G401 (cell line): ENCODE measurements at places on chromosomes 12 and 14. TPM values are rescaled to one million over a fixed set of nuclear protein-coding genes. Genes with fewer than 3 reads are reported as not detected.

GRCh38 chr14:103279142-103280025, 54.7 kb upstream of the EIF5 start:
- peak; percentile 5 for DNase-seq

DNA sequence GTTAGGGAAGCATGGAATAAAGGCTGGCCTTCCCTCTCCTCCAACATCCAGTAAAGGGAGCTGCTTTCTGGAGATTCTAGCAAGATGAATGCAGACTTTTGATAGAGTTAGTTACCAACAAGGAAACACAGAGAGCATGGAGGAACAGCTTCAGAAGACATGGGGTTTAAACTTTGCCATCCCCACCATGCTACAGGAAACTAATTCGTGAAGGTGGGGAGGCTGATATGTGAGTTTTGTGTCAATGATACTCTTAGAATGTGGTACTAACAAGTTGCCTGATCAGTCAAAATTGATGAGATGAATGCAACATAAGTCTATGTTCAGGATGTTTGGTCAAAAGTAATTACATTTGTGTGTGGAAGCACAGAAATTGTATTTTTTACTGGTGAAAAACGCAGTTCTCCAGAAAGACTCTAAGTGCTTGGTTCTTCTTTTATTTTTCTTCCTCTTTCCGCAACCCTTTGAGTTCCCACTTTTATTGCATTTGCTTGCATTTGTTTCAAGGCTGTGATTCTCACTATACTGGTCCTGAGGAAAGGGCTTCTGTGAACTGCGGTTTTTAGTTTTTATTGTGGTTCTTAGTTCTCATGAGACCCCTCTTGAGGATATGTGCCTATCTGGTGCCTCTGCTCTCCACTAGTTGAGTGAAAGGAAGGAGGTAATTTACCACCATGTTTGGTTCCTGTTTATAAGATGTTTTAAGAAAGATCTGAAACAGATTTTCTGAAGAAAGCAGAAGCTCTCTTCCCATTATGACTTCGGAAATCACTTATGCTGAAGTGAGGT, at the start of gene CLEC4A:
CLEC4A (plus strand) TSS at position 494 of the 789 bp plus-strand sequence; CDS start at position 756, 262 bp downstream.
- DNase-seq: no peak

- DNase-seq: no peak
These were observed 459.5 kb downstream of the RMST start for GRCh38 chr12:97921979-97922722.

DNA sequence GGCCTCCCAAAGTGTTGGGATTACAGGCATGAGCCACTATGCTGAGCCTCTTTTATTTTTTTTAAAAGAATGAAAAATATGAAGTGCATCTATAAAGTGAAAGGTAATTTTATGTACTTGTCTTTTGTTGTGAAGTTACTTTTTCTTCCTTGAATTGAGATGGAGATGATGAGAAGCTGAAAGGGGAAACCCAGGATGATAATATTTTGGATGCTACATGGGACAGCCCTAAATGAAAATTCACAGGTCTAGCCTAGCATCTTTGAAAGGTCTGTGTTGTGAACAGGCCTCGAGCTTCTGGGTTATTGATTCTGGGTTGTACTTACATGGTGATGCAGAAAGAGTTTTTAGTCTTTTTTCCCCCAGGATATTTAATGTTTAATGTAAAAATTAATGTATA, 14.6 kb downstream of the DIP2B start:
- no peak for DNase-seq

DNA sequence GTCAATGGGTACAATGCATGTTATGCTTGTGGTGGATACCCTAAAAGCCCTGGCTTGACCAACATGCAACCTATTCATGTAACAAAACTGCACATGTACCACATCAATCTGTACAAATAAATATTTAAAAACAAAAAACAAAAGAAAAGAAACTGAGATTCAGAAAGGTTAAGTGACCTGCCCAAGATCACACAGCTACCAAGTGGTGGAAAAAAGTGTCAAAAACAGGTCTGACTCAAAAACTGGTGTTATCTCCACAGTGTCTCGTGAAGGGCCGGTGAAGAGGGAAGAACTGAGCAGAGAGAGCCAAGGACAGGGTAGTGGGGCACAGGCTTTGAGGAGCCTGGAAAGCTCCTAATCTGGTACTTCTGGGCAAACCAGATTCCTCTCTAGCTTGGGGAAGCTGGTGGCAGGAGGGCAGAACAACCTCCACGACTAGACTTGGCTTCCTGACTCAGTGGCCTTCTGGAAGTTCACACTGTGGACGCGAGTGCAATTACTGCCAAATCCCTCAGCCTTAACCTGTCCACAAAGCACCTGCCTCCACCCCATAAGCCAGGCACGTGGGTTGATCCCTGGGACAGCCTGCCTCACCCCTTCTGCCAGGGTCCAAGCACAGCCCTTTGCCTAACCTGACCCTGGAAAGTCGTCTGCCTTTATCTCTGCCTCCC, 15.6 kb downstream of the ZBTB39 start:
- DNase-seq: no peak

- DNase-seq: no peak
These were observed 4.5 kb upstream of the NXPH4 start for GRCh38 chr12:57211791-57212700.

DNA sequence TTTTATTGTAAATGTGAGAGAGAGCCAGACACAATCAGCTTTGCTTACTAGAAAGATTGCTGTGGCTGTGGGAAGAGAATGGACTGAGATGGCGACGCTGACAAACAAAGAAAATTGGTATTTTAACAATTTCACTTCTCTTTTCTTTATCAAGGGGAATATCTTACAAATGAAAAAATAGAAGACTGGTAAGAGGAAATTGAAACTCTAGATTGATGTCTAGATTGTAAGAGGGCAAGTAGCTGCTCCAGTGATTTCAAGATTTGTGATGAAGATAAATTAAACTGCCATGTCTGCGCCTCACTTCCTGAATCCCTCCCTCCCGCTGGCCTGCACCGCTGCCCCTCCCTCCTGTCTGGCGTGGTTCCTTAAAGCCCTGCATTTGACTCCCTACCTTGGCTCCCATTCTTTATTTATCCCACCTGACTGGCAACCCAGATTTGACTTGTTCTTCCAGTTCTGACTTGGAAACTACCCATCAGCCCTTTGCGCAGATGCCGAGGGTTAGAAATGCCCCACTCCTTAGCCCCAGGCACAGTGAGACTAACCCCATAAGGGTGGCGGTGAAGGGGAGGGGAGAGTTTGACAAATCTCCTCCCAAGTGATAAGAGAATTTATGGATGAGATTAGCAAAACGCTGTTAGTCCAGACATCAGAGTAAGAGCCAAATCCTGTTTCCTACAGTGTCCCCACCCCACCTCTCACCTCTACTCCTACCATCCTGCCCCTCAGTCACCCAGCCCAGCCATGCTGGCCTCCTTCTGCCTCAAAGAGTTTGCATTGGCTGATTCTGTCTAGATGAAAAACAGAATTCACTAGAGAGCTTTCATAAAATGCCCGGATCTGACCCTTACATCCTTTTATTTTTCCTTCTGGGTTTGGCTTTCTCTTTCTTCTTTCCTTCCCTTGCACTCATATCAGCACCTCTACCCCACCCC, 125.3 kb upstream of the ATF7IP start:
- no peak for DNase-seq

GRCh38 chr12:124709722-124710687, 142.6 kb upstream of the NCOR2 start:
- DNase-seq: no peak

B4GALNT3 gene
- total RNA-seq: 2.3 and 2.6 TPM in 2 replicates

EML1 gene
- total RNA-seq: 19.2 and 23.5 TPM in 2 replicates

ZDHHC22 gene
- 0.25 TPM in 1 of 2 replicates, not detected in the other for total RNA-seq

APOF gene
- total RNA-seq: not detected in 2 replicates

PZP gene
- total RNA-seq: not detected in 2 replicates
